ENCODE measurements at places on chromosomes 6 and 20.

GRCh38 chr6:71855406-71855805 lies 30.9 kb upstream of the RIMS1 start:
- no peak for DNase-seq

DNA sequence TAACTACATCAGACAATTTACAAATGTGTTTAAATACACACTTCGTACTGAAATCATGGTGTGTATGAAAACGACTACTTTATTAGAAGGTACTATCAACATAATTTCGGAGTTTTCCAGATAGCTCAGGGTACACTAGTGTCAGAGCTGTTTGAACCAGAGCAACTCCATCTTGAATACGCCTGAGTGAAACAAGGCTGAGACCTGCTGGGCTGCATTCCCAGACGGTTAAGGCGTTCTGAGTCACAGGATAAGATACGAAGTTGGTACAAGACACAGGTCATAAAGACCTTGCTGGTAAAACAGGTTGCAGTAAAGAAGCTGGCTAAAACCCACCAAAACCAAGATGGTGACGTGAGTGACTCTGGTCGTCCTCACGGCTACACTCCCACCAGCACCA lies 167.6 kb downstream of the THBS2 start:
- no peak for DNase-seq

- DNase-seq: no peak
Measured at GRCh38 chr20:1706079-1706478, 48.5 kb upstream of the SIRPG start.

GRCh38 chr20:24814556-24815195 lies 134.4 kb upstream of the CST7 start:
- no peak for DNase-seq

DNA sequence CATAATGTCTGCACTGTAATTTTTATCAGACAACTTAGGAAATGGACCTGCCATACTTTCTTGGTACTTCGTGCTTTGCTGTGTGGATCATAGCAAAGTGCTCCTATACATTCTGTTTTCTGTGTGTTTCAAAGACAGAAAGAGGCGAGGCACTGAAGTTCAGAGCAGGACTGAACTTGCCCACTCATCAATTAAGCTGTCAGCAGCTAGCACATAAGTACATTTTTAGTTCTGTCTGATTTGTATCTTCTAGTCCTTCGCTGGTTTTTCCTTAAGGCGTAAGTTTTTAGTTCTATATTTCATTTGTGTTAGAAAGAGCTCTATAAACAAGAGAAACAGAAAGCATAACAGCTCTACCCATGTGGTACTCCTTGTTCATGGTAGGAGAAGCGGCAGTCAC lies 42.1 kb downstream of the MAP3K4 start:
- no peak for DNase-seq

DNA sequence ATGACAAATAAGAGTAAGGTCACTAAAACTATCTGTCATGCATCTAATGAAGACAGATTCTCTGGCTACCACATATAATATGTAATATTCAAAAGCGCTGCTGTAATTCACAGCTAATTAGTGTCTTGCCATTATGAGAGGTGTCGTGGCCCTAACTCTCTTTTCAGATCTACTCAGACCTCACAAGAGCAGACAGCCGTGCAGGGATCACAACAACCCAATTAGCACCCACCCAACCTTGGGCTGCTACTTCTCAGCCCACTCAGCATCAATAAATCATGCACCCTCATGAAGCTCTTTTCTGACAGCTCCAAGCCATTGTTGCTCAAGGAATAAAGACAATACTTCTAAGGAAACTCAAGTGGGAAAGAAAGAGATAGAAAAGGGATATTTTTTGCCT lies 61.5 kb downstream of the FRK start:
- DNase-seq: no peak

GRCh38 chr6:35044145-35044745 lies 96.9 kb downstream of the TCP11 start:
- DNase-seq: no peak

GRCh38 chr20:48697845-48698491 lies 129.8 kb downstream of the PREX1 start:
- no peak for DNase-seq

DNA sequence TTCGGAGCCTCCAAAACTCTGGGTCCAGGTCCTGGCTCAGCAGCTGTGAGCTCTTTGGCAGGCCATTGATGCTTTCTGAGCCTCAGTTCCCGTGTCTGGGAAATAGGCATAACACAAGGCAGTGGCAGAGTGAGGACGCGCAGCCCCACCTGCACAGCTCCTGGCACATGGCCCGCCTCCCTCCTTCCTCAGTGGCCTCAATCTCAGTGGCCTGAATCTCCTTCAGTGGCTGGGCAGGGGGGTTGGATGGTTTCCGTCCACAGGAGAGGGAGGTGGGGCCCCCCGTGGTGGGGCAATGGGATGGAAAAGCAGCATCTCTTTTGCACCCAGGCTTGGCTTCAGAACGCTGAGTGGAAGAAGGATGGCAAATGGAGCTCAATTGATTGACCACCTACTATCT lies 5.1 kb downstream of the RSPO4 start:
- DNase-seq: no peak

GRCh38 chr6:13267142-13267651 lies 61.1 kb downstream of the TBC1D7 start:
- no peak for DNase-seq

Measured in activated T-helper 1 cell treated with Interleukin-2 at 50 U/mL for 16 hours (primary cell).